ENCODE measurements at places on chromosomes 2 and 18.

- no peak for DNase-seq
Observed at GRCh38 chr2:239692362-239692851, 291.6 kb upstream of the HDAC4 start.

DNA sequence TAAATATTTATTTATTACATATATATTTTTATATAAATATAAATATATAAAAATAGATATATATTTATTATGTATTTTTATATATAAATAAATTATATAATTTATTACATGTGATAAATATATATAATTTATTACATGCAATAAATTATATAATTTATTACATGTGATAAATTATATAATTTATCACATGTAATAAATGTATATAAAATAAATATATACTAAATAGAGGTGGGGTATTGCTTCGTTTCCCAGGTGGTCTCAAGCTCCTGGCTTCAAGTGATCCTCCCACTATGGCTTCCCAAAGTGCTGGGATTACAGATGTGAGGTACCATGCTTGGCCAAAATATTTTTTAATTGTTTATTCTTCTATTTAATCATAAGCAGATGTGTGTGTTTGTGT is 3.6 kb upstream of the G6PC2 start:
- no peak for DNase-seq

DNA sequence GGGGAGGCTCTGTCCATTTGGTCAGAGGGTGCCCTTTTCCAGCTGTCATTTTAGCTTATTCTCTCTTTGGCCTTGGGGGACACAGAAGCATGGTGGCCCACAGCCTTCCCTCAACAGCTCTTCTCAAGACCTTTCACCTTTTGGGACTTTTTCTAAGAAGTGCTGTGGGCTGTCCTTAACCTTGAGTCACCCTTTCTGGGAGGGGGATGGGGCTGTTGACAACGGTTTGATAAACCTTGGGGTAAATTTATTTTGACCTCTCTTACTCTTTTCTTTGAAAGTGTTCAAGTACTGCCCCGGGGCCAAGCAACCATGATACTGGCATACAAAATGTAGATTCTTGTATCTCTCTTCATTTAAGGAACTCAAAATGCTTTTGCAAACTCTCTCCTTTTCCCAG is 13.7 kb downstream of the IGFBP5 start:
- DNase-seq = no peak

- no peak for DNase-seq
Observed at GRCh38 chr2:174597009-174597344, 627 bp downstream of the WIPF1 start.

DNA sequence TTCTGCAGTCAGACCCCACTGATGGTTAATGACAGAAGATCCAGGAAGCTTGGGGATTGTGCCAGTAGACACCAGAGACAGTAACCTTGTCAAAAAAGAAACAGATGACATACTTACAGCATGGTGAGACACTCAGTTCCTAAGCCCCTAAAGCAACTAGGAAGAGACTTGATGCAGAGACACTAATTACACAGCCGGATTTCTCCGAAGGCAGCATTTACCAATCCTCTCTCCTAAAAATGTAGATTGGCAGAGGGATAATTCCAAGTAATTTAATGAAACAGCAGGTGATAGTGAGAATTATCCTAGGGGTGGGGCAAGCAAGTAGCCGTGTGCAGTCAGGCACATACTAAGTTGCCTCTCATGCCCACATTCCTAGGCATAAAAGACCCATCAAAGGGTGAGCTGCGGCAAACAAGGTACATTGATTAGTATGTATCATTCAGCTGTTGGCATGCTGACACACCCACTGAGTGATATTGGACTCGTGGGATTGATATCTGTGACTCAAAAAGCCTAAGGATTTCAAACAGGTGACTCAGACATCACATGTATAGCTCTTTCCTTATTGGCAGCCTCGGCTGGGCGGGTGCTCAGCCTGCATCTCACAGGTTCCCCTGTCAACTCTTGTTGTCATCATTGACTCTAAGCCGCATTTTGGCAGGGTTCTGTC is 296.7 kb upstream of the ATP5MC3 start:
- DNase-seq = no peak

- no peak for DNase-seq
Observed at GRCh38 chr2:238669046-238669445, 178.8 kb upstream of the TWIST2 start.

- peak; percentile 69 for DNase-seq
Observed at GRCh38 chr18:30971338-30971956, 71.1 kb downstream of the DSC3 start.

- DNase-seq = no peak
Observed at GRCh38 chr18:2967357-2967756, 45.6 kb downstream of the LPIN2 start.

DNA sequence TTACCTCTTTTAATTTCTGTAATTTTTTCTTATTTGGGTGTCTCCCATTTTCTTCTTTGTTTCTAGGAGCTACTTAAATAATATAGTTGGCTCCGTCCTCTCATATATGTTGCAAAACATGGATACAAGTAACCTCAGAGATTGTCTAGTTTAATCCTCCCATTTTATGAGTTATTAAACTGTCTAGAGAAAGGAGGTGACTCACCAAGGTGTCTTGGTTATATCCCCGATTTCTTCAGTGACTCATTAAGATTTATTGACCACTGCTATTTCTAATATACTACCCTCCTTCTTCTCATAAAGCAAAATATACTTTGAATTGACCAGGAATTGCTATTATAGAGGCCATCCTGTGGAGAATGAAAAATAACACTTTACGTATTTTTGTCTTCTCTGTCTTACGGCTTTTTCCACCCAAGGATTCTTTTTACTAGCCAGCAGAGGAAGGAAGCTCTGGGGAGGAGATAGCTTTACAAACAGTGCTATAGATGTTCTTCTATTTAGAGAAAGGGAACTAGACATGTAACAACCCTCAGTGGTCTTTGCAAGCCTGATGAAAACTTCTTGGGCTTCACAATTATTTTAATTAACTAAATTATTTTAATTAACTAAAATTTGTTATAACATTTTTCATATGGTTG is 300.4 kb upstream of the TNP1 start:
- no peak for DNase-seq

- DNase-seq = no peak
Observed at GRCh38 chr18:37525262-37525585, 40.4 kb downstream of the CELF4 start.

DNA sequence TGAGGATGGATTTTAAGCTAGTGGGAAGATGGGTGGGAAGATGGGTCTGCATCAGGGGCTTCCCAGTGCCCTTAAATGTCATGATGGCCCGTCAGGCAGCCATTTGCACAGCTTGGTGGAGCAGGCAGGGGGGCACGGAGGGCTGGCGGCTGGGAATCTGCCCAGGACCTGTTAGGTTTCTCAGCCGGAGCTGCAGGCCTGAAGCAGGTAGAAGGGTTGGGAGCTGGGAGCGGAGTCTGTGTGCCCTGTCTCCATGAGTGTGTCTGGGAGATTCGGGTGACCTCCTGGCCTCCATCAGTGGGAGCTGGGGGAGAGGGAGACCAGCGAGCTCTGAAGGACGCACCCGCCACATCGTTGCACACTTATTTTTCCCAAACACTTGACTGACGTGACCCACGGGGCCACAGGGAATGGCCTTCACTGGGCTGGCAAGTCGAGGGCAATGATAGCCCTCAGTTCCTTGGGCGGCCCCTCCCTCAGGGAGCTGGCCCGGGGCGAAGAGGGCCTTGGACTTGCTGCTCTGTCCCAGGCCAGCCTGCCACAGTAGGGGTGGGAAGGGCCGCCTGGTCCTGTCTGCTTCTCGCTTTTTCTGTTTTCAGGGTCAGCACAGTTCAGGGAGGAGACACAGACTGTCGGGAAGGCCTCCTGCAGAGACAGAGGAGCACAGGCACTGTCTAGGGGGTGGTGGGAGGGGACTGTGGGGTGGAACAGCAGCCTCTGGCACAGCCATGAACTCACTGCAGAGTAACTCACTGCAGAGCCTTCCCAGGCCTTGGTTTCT is 236.8 kb downstream of the ZBTB7C start:
- DNase-seq = no peak

DNA sequence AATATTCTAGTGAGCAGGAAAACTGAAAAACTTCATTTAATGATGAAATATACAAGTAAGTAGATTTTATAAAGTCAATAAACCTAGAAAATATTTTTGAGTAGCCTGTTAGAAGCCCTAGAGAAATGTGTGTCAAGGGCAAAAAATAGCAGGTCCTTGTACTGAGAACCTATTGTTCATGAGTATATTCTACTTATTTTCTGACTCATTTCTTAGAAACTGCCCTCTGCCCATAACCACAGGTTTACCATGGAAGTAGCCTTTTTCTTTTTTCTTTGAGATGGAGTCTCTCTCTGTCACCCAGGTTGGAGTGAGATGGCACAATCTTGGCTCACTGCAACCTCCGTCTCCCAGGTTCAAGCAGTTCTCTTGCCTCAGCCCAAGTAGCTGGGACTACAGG is 19.4 kb upstream of the SELENOI start:
- no peak for DNase-seq

GRCh38 chr2:177422271-177422670 is 29.7 kb downstream of the AGPS start:
- DNase-seq = no peak

DNA sequence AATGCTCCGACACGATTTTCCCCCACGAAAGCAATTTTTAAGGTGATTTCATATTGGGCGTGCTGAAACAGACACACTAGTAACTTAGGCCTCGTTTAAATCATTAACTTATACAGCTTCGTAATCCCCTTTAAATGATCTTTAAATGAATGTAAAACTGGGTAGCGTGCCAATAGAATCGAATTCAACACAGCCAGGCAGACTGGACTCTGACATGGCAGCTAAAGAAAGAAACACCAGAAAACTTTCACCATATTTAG is 2.4 kb upstream of the ID2 start:
- peak; percentile 63 for DNase-seq

GRCh38 chr18:2908946-2909335 is 62.1 kb downstream of the EMILIN2 start:
- DNase-seq = no peak

GRCh38 chr2:105890111-105890510 is 145.4 kb downstream of the NCK2 start:
- no peak for DNase-seq

- DNase-seq = no peak
Observed at GRCh38 chr2:66041902-66042657, 392.8 kb upstream of the MEIS1 start.

- no peak for DNase-seq
Observed at GRCh38 chr18:43970656-43971055, 693.4 kb upstream of the SYT4 start.

GRCh38 chr2:881204-881918 is 69.3 kb upstream of the SNTG2 start:
- DNase-seq = no peak
